Stimulated activated CD8-positive, alpha-beta memory T cell treated with anti-CD3 and anti-CD28 coated beads, Interleukin-4, amount 100 ng/mL, for 1 hour (primary cell): ENCODE measurements at places on chromosomes 5 and 9.

DNA sequence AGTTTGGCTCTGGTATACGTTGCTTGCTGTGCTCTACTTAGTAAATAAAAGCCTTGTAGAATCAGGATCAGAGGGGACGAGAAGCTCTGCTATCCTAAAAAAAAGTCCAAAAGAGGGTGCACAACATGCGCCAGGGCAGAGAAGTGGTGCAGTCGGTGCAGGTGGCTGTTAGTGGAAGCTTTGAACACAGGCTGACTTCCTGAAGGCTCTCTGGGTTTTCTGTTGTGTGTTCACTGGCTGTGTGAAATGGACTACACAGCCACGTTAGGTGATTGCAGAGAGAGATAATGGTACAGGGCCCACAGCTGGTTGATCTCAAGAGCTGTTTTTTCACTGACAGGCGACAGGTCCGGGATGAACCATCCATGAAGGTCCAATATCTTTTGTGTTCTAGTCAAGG is 167.4 kb downstream of the TMEM167A start:
- DNase-seq: no peak

DNA sequence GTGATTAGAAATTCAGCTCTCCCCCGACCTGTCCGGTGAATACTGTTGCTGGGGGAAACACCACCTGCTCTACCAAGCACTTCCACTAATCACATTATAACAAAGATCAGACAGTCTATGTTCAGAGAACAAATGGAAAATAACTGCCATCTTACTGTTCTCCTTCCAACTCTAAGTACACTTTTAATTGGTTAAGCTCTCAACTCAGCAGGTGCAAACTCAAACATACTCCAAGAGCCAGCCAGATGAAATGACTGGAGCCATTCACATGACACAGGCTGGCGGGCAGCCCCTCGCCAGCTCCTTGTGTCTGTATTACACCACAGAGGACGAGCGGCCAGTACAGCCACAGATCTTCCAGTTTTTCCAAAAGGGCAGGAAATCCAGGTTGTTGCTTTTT is 16.1 kb downstream of the LIFR start:
- DNase-seq: no peak

DNA sequence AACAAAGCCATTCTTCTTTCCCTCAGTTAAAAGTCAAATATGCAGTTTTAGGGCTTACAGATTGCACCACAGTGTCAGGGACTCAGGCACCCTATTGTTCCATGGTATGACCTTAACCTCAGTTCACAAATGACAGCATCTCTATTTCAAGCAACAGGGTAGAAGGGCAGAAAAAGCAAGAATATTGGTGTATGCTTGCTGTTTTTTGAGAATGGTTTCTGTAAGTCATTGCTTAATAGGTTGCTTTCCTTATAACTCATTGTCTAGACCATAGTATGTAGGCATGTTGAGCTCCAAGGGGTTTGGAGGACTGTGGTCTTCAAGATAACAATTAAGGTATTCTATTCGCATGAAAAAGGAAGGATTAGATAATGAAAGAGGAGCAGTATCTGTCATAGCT is 183.5 kb upstream of the EDIL3 start:
- no peak for DNase-seq

DNA sequence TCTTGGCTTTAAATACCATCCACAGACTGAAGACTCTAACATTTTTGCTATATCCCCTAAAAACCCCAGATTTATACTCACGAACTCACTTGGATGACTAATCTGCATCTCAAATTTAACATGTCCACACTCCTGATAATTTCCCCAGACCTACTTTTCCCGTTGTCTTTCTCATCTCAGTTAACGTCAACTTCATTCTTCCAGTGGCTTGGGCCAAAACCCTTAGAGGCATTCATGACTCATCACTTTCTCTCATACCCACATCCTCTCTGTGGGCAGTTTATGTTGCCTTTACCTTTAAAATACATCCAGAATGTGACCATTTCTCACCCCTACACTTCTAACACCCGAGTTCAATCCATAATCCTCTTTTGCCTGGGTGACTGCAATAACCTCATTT is 96.7 kb downstream of the EDIL3 start:
- no peak for DNase-seq

DNA sequence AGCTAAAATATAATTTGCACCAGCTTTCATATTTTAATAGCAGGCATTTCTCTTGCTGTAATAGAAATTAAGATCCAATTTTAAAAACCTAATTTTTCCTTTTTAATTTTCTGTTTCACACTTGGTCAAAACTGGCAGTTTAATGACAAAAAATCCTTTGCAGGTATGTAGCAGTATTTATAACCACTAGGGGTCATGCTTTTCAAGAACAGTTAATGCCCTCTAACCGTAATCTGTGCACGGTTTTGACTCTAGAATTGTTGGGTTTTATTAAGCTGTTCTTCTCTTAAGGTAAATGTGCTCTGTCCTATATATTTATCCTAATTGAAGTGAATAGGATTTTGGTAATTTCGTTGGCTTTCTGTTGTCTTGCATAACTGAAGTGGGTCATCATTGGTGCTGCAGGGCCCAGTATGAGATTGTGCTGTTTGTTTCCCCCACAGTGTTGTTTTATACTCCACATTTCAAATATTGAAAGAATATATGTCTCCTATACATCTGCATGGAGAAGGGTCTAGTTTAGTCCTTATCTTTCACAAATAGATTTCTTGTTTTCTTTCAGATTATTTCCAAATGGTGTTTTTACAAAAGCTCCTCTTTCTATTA is 107.4 kb downstream of the SCAMP1 start:
- no peak for DNase-seq

DNA sequence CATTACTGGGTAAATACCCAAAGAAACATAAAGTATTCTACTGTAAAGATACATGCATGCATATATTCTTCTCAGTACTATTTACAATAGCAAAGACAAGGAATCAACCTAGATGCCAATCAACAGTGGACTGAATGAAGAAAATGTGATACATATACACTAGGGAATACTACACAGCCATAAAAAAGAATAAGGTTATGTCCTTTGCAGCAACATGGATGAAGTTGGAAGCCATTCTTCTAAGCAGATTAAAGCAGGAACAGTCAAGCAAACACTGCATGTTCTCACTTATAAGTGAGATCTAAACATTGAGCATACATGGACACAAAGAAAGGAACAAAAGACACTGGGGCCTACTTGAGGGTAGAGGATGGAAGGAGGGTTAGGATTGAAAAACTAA is 39.6 kb upstream of the NDUFS4 start:
- DNase-seq: no peak

DNA sequence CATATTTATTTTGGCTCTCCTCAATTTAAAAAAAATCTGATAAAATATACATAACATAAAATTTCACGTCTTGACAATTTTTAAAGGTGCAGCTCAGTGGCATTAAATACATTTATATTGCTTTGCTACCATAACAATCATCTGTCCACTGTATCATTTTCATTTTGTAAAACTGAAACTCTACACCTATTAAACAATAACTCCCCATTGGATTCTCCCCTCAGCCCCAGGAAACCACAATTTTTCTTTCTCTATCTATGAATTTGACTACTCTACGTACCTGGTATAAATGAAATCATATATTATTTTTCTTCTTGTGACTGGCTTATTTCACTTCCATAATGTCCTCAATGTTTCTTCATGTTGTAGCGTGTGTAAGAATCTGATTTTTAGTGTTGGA is 563.5 kb downstream of the PRR16 start:
- DNase-seq: no peak

- DNase-seq: no peak
Measured at GRCh38 chr5:68251804-68252522, 36.4 kb downstream of the PIK3R1 start.

GRCh38 chr9:37571282-37571681 is 4.9 kb downstream of the FBXO10 start:
- DNase-seq: no peak

DNA sequence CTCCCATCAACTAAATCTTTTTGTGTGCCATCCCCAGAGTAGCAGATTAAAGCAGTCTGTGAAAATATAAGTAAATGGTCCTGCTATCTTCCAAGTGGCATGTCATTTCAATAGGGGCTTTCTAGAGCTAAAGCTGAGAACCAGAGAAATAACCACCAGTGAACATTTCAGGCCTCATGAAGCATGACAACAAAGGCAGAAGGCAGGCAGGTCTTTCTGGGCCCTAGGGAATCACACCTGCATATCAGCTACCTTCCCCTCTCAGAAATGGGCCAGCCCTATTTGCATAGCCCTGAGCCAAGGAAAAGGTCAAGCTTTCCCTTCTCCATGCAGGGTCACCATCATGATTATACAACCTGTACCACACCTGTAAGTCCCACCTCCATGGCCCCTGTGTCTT is 205.3 kb downstream of the DEPDC1B start:
- no peak for DNase-seq

GRCh38 chr5:95411474-95411873 is 20.3 kb downstream of the FAM81B start:
- DNase-seq: no peak

GRCh38 chr9:114829574-114830440 is 24.0 kb upstream of the TNFSF15 start:
- DNase-seq: no peak

GRCh38 chr5:10289991-10290390 is 17.7 kb downstream of the CMBL start:
- DNase-seq: no peak

DNA sequence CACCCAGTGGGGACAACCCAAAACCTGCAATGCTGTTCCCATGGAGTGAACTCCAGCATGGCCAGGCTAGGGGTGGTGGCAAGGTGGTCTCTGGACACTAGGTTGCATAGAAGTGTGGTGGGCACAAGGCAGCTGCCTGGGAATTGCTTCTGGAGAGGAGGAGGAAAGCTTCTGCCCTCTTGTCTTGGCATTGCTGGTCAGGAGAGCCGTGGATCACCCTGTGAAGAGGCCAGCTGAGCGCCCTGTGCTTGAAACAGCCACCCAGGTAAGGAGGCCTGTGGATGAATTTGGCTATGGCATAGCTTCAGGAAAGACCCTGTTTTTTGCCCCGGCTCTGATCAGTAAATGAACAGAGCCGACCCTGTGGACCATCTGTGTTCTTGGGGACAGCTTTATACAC is 273.1 kb downstream of the HSPA4 start:
- DNase-seq: no peak

GRCh38 chr9:69997524-69997923 is 46.1 kb upstream of the MAMDC2 start:
- no peak for DNase-seq

DNA sequence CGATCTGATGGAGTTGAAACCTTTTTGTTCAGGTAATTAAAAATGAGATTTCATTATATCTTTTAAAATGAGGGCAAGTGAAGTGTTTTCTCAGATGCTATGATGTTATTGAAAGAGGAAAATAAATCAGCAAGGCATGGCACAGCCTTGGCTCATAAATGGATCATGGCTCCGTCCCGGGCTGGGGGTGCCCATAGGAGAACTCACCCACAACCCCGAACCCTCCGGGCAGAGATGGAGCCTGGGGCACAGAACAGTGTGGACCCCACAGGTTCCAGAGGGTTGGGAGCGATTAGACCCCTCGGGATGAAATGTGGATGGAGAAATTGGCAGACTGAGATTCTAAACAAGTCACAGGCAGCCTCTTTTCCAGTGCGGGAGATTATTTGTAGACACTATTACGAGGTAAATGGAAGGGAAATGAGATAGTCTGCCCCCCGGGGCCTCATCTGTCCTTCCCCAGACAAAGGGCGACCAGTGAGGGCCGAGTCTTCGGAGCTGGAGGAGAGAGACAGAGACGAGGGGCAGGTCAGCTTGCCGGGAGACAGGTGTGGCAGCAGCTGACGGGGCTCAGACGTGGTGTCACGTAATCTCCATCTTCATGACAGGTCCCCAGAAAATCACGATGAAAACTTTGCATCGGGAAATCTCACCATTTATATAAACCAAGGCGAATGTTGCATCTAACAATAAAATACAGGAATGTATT is 33.7 kb downstream of the NDUFS6 start:
- no peak for DNase-seq

DNA sequence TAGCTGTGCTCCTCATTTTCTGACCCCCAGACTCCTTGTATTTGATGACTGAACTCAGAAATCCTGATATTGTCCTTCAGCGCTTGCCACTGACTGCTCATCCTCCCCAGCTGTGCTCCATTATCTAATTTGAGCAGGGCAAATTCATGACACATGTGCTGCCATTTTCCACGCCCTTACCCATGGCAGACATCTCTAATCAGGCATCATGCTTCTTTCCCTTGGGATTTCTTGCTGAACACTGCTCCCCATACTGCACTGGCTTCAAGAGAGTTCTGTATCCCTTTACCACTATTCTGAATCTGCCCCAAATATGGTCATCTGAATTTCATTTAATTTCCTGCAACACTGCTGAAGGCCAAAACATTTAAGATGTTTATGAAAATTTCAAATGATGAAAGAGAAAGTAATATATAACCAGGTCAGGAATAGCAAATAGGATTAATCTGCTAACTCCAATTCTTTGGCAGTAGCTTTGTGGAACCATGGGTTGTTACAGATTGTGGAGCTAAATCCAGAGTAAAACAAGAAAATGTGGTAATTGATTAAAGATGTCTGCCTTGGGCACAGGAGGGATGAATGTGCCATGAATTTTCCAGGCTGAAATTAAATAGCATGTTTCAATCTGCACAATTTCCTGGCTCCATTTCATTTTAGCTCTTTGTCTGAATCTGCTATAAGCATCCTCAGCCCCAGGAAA is 93.6 kb downstream of the CYFIP2 start:
- no peak for DNase-seq

- DNase-seq: no peak
Measured at GRCh38 chr5:79936646-79937216, 54.3 kb downstream of the MTX3 start.

- no peak for DNase-seq
Measured at GRCh38 chr9:109459423-109459822, 38.7 kb downstream of the PTPN3 start.

DNA sequence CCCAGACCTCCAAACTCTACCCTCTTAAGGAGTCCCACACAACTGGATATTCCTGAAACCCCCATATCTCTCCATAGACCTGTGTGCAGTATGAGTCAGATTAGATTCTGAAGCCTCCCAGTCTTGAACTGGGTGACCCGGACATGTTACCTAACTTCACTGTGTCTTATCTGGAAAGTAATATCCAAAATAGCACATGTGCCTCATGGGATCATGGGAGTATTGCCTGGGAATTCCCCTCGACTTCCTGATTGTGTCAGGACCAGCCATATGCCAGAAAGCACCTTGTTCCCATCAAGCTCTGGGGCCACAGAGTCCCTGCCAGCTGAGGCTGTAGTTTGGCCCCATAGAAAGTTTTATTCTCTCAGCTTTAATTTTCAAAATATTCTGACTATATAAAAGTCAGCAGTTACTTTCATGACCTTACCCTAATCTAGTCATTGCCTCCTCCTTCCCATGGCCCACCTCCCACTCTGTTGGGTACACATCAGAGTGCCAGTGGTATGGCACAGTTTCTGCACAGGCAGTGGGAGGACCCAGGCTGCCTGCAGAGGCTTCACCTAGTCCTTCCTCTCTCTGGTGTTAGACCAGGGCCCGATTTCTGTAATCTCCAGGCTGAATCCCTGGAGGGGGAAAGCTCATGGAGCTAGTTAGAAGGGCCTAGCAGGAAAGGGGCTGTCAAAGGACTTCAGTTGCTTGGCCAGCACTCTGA is 19.5 kb upstream of the B4GALT1 start:
- DNase-seq: no peak
